ENCODE measurements at places on chromosomes 2 and 18. TPM values are rescaled to one million over a fixed set of nuclear protein-coding genes. Genes with fewer than 3 reads are reported as not detected.
A peak's percentile ranks its signal among the peaks of the same experiment; 100 is the strongest.

CFAP53 gene
- total RNA-seq, result not detected

DNA sequence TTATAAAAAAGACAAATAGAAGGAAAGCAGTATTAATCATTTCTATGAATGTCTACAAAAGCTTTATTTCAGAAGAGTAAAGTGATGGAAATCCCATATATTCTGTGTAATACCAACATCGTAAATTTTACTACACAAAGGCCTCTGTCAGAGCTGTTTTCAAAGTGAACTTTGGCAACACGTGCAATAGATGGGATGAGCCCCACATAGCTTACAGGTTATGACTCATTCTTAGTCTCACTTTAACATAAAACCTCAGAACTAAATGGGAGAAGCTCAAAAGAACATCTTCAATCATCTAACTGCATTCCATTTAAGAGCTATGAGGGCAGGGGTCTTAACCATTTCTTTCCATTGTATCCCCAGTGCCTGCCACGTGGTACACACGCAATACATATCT, 11.5 kb downstream of the VPS4B start:
- H3K4me1 ChIP-seq, result peaks cover 6% of the 10 kb centered on the region
- DNase-seq, result no peak
- no peaks in the 10 kb centered on the region for H3K27me3 ChIP-seq
- H3K27ac ChIP-seq, result no peak overlapping the region
- H3K36me3 ChIP-seq, result peaks cover 28% of the 10 kb centered on the region

DNA sequence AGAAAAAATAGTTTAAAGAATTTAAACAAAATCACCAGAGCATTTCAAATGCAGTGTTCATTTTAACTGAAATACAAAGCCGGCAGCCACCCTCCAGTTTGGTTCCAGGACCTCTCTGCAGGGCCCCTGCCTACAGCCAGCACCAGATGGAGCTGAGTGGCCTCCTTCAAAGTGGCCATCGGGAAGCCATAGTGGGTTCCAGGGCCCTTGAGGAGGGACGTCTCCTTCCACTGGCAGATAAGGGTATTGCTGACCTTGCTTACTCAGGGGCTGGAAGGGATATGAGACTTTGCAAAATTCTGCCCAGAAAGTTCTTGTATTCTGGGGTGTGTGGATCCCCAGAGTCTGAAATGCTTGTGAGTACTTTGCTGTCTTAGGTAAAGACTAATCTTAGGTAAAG, 205.2 kb upstream of the APCDD1 start:
- H3K27ac ChIP-seq, result no peak overlapping the region
- DNase-seq, result no peak

DNA sequence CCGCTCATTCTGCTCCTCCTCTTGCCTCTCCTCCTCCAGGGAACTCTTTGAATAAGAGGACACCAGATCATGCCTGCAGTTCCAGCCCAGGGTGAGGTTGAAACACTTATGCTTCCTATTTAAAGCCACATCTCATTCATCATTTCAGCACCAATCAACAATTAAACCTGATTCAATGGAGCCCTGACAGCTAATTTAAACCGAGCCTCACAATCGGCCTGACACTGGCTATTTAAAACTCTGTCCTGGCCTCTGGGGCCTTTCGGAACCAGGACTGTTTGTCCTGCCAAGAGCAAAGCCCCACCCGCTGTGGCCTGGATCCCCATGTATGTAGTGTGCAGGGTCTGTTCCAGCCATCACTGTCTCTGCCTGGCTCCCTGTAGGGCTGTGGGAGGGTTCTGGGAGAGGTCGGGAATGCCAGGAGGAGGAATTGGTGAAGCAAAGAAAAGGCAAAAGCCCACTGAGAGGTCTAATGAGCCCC, 97.4 kb downstream of the MCFD2 start:
- peak overlapping the region; percentile 60 for H3K27ac ChIP-seq
- peaks cover 30% of the 10 kb centered on the region for H3K4me1 ChIP-seq
- H3K36me3 ChIP-seq, result no peaks in the 10 kb centered on the region
- peak; percentile 41 for DNase-seq
- H3K27me3 ChIP-seq, result no peaks in the 10 kb centered on the region
- no peak overlapping the region for H3K4me3 ChIP-seq

- no peak overlapping the region for H3K27ac ChIP-seq
- no peaks in the 10 kb centered on the region for H3K36me3 ChIP-seq
- peaks cover 7% of the 10 kb centered on the region for H3K4me1 ChIP-seq
- no peak overlapping the region for H3K4me3 ChIP-seq
- no peak for DNase-seq
- H3K27me3 ChIP-seq, result no peaks in the 10 kb centered on the region
Measured at GRCh38 chr18:47798366-47798765, 132.1 kb downstream of the SMAD2 start.

DNA sequence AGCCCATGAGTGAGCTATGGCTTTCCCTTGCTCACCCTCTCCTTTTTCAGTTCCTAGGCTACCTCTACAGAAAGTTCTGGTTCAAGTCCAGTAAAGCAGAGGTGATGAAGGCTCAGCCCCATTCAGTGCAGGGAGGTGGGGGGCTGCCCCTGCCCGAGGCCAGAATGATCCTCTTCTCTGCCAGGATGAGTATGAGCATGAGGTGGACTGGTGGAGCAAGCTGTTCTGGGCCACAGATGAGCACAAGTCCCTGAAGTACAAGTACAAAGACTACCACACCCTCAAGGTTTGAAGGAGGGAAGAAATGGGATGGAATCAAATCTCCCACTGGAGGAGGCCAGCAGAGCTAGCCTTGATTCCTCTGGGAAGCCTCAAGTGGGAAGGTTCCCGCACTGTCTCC, 42.4 kb downstream of the LMAN2L start:
- no peaks in the 10 kb centered on the region for H3K27me3 ChIP-seq
- H3K27ac ChIP-seq, result no peak overlapping the region
- no peak for DNase-seq
- no peak overlapping the region for H3K4me3 ChIP-seq
- H3K4me1 ChIP-seq, result no peaks in the 10 kb centered on the region

- H3K27ac ChIP-seq, result no peak overlapping the region
- no peak overlapping the region for H3K4me3 ChIP-seq
- no peak for DNase-seq
- H3K4me1 ChIP-seq, result no peaks in the 10 kb centered on the region
Measured at GRCh38 chr2:224151161-224151560, 112.1 kb upstream of the SERPINE2 start.
